ENCODE measurements at places on chromosomes 11 and 22.

DNA sequence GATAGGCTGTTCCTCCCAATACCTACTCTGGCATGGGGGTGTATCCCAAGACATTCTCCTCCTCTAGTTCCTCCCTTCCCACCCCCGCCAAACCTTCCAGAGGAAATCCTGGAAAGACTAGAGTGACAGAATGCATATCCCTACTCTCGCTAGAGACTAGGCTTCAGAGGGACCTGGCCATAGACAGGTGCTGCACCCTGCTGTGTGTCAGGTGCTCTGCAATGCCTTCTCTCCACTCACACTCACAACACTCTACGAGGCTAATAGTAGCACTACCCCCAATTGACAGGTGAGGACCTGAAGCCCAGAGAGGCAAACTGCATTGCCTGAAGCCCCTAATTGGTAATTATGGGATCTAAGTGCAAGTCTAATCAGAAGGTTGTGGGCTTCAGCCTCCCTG, 46.2 kb upstream of the LMO1 start:
- no peak for DNase-seq

DNA sequence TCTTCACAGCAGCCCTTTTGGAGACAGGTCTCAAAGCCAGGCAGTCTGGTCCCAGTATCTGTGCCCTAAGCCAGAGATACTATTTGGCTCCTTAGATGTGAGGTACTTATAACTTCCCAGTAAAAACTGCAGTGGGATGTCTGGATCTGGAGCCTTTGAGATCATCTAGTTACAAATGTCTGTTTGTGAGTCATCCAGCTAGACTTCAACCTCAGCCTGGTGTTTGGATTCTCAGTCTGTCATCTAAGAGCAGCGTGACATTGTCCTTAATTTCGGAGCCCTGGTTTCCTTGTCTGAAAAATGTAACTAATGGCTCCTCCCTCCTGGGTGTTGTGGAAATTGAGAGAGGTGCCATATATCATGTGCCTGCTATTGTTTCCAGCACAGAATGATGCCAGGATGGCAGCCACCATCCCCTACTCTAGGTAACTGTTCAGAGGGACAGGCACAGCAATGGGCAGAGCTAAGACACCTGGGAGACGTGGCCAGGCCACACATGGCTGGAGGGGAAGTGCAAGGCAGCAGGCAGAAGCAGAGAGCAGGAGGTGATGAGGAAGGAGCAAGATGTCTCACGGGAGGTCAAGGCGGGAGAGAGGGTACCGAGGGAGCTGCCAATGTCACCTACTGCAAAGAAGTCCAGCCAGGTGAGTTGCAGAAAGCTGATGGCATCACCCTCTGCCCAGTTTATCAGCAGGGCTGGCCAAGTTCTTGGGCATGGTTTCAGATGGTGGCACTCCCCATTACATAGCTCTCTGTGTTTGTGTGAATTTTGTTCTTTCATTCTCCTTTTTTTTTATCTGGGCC, 20.6 kb upstream of the ST3GAL4 start:
- no peak for DNase-seq

- peak; percentile 30 for DNase-seq
Measured at GRCh38 chr11:27293515-27294417, 69.2 kb downstream of the CCDC34 start.

DNA sequence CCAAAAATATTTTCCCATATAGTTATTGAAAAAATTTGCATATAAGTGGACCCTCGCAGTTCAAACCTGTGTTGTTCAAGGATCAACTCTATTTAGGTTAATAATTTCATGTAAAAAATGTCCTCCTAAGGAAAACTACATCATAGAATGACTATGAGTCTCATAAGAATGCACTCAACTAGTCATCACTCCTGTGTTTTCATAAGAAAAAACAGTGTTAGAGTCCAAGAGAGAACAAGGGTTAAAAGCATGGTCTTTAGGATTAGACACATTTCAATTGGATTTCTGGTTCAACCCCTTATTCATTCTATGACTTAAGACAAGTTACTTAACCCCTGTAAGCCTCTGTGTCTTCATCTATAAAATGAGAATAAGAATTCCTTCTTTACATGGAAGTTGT, 5.1 kb downstream of the PARVA start:
- no peak for DNase-seq

DNA sequence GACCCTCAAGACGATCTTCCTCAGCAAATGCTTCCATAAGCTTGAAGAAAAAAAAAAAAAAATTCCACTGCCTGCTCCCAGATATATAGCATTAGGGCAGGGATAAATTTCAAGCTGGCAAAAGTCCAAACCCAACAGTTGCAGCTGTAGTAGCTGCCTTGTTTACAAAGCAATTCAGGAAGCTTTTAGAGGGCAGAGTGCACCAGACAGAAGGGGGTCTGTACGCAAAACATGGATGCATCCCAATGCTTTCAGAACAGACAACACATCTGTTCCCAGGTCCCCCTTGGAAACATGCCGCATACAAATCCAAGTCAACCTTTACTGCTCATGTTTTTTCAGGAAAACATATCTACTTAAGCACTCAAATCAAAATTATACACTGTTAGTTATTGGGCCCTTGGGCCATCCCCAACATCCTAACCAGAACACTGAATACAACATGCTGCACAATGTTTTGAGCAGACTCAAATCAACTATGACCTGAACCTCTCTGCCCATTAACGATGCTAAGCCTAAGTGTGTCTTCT, 94.5 kb downstream of the CADM1 start:
- peak; percentile 91 for DNase-seq

DNA sequence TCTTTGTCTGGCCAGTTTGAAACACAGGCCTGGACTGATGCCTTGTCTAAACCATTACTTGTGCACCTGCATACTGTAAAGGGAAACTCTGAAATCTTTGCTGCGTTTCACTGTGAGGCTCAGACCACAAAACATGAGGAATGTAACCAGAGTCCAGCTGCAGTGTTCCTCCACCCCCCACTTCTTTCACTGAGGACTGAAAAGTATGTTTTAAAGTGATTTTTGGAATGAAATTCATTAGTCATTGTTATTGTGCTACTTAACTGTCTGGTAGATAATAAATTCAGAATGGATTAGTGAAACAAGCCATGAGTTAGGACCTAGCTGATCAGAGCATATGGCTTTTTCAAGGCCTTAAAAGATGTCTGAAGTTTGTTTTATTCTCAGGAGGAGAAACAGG, 181.2 kb downstream of the WNT11 start:
- no peak for DNase-seq

- DNase-seq: no peak
Measured at GRCh38 chr22:44341431-44342346, 28.9 kb upstream of the SHISAL1 start.

DNA sequence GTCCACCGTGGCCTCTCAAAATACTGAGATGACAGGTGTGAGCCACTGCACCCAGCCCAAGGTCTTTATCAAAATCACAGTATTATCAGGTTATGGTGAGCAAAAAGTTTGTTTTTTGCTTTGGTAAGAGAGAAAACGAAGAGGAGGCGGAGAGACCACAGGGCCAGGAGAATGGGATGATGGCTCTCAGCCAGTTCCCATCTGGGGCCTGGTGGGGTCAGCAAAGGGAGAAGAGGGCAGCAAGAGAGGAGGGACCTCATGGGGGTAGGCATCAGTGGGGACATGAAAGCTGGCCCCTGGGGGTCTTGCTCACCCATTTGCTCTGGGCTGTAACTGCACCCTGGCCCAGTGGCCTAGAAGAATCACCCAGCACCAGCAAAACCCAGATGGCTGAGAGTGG, 190.2 kb downstream of the SHANK2 start:
- no peak for DNase-seq

- no peak for DNase-seq
Measured at GRCh38 chr22:44623771-44624510, 78.1 kb upstream of the PRR5 start.

Data from NCI-H2227 treated with DMSO at 0.1 percent for 48 hours (cell line).